ENCODE measurements at places on chromosomes 6 and 20.
A peak's percentile ranks its signal among the peaks of the same experiment; 100 is the strongest.

DNA sequence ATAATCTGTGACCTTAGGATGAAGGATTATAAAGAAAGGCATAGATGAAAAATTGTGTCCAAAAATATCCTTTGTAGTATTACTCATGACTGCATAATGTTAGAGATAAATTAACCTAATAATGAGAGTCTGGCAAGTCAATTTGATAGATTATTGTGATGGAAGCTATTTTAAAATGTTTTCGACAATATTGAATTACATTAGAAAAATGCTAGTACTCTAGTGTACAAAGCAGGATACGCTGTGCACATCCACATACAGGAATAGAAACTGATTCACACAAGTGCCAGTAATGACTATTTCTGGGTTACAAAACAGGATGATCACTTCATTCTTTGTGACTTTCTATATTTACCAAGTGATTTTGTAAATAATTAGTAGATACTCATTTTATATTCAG is 3.3 kb downstream of the SLC17A2 start:
- no peak for DNase-seq

DNA sequence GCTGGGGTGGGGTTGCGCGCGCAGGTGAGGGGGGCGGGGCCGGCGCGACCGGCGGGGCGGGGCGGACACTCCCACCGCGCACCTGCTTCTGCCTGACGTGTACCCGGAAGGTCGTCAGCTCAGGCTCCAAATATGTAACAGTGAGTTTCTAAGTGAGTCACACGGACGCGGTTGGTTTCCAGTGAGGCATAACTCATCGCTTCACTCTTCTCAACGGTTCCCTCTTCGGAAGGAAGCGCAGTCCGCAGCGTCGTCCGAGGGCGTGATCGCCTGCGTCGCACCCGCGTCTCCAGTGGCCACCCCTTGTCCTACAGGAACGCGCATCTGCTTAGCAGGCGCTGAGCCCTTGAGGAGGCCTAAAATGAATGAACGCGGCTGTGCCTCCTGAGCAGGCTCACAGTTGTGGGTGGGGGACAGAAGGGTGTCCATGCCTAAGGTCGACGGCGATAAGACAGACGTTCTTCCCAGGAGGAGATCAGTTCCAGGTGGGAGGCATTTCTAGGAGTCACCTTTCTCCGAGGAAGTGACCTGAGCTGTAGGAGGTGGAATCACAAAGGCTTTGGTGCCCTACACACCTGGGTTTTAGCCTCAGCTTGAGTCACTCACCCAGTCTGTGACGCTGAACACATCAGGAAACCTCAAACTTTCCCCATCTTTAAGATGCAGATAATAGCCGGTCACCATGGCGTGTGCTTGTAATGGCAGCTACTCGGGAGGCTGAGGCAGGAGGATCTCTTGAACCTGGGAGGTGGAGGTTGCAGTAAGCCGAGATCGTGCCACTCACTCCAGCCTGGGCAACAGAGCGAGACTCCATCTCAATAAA is 50.9 kb upstream of the EZR start:
- DNase-seq: peak; percentile 84

- no peak for DNase-seq
Observed at GRCh38 chr6:127518191-127518709, 885 bp downstream of the MTCL3 start.

- DNase-seq: no peak
Observed at GRCh38 chr6:121993362-121993761, 406.1 kb upstream of the HSF2 start.

- no peak for DNase-seq
Observed at GRCh38 chr6:122717350-122717749, 62.2 kb upstream of the FABP7 start.

GRCh38 chr6:125102411-125102810 is 51.2 kb upstream of the TPD52L1 start:
- no peak for DNase-seq

DNA sequence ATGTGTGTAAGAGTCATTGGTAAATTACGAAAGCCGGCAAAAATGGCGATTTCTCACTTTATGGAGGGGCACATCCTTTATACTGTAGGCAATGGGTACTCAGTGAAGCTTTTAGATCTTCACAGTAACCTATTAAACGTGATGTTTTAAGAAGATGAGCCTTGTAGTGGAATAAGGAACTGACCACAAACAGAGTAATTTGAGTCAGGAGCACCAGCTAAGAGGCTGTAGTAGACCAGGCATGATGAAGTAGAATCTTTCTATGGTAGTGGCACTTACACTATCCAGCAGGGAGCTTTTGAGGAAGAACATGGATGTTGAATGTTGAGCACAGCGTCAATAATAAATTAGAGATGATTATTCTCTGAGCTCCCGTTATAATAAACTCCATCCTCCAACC is 65.9 kb downstream of the HIVEP2 start:
- DNase-seq: no peak

DNA sequence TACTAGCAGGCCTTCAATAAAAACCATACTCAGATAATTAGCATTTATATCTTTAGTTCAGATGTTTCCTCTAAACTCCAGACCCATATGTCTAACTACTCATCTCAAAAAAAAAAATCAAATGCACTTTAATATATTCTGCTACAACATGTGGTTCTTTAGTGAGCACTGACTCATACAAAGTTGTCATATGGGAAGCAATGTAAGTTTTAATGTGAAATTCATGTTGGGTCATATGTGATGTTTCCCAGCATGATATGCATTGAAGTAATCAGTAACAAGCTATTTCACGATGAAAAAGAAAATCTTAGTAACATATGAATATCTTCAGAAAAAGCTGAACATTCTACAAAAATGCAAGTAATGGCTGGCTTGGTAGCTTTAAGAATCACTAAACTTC is 859.7 kb upstream of the ADGRB3 start:
- DNase-seq: no peak

Data from stimulated activated CD8-positive, alpha-beta memory T cell treated with anti-CD3 and anti-CD28 coated beads, Interleukin-4, amount 100 ng/mL, for 1 hour (primary cell).